ENCODE measurements at places on chromosomes 5 and 9.

- no peak for DNase-seq
These were observed 97.9 kb downstream of the DAPK1 start for GRCh38 chr9:87595610-87596009.

GRCh38 chr9:4592886-4593285 is 69.2 kb upstream of the PLPP6 start:
- DNase-seq: no peak

DNA sequence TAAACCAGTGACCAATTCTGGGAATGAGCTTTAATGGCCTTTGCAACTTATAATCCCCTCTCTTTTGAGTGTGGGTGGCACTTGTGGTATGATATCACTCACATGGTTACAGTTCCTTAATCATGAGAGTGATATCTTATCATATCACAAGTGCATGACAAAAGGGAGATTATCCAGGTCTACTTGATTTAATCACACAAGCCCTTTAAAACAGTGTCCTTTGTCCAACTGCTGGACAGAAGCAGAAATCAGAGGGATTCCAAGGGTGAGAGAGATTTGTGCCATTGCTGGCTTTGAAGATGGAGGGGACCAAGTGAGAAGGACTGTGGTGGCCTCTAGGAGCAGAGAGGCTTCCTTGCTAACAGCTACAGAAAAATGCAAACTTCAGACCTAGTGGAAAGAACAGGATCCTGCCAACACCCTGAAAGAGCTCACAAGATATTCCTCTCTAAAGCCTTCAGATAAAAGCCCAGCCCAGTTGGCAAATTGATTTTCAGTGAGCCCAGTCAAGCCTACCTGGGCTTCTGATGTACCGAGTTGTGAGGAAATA is 279.0 kb upstream of the TLE4 start:
- no peak for DNase-seq

DNA sequence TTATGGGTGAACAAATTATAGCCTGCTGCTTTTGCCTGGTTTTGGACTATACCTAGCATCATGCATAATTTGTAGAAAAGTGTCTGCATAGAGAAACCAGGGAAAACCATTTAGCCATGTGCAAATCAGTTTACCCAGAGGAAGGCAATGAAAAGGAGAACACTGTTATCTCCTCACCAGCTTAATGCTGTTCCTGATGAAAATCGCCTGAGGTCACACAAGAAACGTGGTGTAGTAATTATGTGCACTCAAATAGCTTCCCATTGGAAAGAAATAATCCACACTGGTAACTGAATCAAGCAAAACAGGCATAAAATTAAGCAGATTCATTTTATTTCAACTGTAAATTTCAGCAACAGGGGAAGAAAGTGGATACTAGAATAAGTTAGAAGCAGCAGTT is 51.7 kb upstream of the FAM240B start:
- no peak for DNase-seq

DNA sequence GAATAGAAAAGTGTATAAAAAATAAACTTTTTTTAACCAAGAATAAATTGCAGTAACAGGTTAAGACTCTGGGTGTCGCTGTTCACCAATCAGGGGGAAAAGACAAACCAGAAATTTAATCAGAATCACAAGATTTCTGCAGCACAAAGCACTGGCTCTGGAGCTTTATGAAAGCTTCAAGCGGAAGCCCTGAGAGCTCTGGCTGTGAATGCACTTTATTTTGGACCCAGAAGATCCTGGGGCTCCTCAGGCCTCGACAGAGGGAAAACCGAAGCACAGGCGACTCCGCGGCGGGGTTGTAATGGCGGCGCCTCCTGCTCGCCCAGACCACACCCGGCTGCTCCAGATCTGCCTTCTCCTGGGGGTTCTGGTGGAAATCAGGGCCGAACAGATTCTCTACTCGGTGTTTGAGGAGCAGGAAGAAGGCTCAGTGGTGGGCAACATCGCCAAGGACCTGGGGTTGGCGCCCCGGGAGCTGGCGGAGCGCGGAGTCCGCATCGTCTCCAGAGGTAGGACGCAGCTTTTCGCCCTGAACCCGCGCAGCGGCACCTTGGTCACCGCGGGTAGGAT is at the start of gene PCDHGA4:
Gene PCDHGA4 (plus strand): TSS at position 122 of the 570 bp plus-strand sequence. CDS start 87 bp downstream, at position 209.
- DNase-seq: no peak

- no peak for DNase-seq
These were observed 33.0 kb downstream of the IRF1 start for GRCh38 chr5:132457371-132458225.

GRCh38 chr9:116365056-116365471 is 211.5 kb downstream of the PAPPA start:
- DNase-seq: no peak

GRCh38 chr5:94575196-94575595 is 43.2 kb downstream of the KIAA0825 start:
- DNase-seq: no peak

- DNase-seq: no peak
These were observed 122.4 kb downstream of the MVB12B start for GRCh38 chr9:126448865-126449577.

GRCh38 chr5:443239-444151 is 519 bp downstream of the EXOC3 start:
- DNase-seq: no peak

DNA sequence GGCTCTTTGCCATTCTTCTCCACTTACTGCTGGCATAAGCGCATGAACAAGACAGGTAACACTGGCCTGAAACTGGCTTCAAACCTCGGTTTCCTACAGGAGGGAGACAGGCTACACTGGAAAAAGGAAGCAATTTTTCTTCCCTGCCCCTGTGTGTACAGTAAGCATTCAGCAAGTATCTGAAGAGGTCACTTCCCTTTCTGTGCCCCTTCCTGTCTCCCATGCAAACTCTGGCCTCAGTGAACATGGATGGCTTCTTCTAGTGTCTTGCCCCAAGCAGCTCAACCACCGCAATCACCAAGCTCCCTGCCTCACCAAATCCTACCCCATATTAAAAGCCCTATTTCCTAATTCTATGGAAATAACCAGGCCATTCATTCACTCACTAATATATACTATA is 42.4 kb downstream of the SERINC5 start:
- no peak for DNase-seq

- DNase-seq: peak; percentile 8
These were observed 8.6 kb downstream of the TEK start for GRCh38 chr9:27117489-27118135.

- no peak for DNase-seq
These were observed 76.2 kb upstream of the IL6ST start for GRCh38 chr5:56070851-56071465.

DNA sequence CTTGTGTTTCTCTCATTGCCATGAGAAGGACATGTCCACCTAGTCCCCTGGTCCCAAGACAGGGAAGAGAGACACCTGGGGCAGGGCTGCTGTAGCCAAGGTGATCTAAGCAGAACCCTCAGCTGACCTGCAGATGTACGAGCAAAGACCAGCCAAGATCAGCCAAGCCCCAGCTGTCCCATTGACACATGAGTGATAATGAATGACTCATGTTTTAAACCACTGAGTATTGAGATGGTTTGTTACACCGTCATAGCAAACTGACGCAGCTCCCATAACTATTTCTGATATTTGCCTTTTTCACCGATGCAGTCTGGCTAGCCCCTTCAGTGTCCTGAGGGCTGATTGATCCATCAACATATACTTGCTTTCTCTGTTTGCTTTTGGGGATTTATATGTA is 6.7 kb downstream of the OR1K1 start:
- no peak for DNase-seq

DNA sequence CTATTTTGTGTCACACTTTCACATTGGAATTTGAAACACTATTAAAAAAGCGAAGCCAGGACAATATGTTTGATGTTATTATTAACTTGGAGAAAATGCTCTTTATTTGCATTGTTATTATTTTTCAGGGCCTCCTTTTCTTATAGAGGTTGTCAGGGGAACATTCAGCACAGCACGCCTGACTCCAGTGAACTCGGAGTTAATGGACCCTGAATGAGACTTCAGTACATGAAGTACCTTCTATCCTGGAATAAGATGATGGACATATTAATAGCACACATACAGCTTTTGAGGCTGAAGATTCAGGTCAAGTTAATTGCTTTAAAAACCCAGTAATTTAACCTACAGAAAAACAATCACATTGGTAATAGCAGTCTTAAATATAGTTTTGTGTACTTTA is 652.9 kb downstream of the SEMA5A start:
- DNase-seq: no peak

DNA sequence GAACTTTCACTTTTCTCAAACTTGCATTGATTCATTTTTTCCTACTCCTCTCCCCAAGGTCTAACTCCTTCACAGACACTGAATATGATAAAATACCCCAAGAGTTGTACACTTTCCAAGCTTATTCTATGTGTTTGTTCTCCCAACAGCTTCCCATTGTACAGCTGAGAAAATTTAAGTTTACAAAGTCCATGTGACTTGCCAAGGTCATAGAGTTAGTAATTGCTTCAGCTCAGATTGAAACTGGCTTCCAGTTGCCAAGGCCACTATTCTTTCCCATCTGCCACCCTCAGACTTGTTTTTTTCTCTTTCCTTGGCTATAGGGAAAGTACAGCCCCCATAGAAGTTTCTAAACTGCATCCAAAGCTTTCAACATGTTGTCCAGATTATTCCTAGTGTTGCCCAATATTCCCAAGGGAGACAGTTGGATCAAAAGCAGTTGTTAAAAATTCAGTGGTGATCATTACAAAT is 34.8 kb downstream of the TNFSF8 start:
- DNase-seq: no peak

DNA sequence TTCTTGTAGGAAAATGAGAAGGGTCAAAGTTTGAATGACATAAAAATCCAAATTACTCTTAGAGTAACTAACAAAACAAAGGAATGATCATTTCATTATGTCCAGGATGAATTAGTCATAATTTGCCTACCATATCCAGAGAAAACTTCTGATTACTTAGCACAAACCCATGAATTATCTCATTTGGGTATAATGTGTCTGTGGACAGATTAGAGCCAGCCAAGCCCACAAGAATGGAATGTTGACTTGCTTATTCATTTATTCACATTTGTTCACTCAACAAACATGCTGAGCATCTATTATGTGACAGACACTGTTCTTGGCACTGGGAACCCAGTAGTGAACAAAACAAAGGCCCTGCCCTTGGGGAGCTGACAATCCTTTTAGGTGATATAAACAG is 87.4 kb downstream of the APBA1 start:
- DNase-seq: no peak

DNA sequence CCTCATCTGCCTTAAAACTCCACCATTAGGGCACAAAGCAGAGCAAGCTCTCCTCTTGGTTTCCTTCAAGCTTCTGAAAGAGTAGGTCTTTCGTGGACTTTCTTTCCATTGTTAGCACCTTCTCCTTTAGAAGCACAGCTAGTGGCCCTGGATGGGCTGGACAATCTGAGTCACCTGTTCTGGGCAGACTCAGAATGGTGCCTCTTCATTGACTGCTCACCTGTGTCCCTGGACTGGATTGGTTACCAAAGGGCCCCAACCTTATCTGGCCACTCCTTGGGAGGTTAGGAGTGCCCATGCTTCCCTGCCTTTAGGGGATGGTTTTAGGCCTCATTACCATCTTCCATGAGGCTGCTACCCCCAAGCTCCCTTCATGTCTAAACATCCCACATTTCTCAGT is 23.2 kb downstream of the TMEM174 start:
- no peak for DNase-seq

GRCh38 chr5:167953151-167953798 is 338.2 kb upstream of the WWC1 start:
- DNase-seq: no peak

DNA sequence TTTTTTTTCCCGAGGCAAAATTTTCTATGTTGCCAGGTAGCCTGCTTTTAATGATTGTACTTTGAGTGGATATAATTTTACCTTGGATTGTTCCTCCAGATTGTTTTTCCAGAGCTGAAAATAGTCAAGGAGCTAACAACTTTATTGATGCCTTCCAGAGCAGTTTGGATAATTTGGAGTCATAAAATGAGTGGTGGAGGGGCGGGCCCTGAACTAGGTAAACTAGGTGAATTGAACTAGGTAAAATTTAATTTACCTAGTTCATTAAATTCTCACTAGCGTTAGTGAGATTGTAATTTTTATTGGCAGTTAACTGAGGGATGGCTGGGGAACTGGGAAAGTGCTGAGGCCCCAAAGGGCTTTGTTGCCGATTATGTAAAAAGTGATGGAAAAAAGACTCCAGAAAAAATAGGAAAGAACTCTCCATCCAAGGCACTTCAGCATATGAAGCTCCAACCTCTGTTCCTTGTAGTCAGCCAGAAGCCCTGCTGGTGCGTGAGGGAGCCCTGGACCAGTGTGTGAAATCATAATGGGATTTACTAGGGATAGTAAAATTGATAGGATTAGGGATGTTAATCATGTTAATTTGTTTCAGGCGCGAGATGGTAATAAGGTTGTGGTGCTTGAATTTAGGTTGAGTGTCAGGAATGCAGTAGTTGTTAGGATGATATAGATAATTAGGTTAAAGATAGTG is 1.7 kb downstream of the DNAJC25 start:
- no peak for DNase-seq

- DNase-seq: no peak
These were observed 8.6 kb upstream of the AQP3 start for GRCh38 chr9:33455945-33456344.

- no peak for DNase-seq
These were observed 23.4 kb downstream of the NREP start for GRCh38 chr5:111733571-111733970.

DNA sequence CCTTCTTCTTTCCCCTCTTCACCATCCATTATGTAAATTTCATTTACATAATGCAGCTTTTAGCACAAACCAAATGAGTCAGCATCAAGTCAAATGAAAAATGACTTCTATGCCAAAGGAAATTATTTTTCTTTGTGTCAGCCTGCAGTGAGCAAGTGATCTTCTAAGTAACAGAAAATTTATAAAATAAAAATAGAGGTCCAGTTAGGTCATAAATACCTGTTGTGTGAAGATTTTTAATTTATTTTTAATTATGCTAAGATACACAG is 16.7 kb upstream of the THG1L start:
- no peak for DNase-seq

- no peak for DNase-seq
These were observed 44.6 kb upstream of the FCN1 start for GRCh38 chr9:134962065-134962972.
